ENCODE measurements at places on chromosomes 2 and 18.
A peak's percentile ranks its signal among the peaks of the same experiment; 100 is the strongest.

DNA sequence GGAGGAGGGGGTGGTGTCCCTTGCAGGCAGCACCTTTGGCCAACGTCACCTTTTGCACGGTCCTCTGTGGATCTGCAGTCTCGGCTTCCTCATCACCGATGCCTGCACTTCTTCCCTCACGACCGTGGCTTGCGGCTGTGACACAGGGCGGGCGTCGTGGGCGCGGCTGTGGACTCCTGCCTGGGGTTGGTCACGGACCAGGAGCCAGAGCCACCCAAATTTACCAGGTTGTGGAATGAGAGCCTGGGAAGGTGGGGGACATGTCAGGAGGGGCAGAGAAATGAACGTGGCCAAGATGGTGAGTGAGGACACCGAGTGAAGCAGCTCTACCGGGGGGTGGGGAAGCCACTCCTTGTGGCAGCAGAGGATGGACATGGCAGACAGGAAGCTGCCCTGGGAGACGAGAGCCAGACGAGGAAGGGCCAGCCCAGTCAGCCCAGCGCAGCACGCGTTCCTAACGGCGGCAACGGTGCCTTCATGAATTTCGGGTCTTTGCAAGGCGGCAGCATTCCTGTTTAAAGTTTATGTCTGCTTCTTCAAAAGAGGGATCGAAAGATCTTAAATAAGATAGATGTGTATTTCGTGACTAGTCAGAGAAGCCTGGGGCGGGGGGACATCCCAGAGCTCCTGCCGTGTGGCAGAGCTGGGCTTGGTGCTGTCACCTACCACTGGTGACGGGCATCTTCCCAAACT is 84.2 kb downstream of the LRRFIP1 start:
- no peak for DNase-seq

DNA sequence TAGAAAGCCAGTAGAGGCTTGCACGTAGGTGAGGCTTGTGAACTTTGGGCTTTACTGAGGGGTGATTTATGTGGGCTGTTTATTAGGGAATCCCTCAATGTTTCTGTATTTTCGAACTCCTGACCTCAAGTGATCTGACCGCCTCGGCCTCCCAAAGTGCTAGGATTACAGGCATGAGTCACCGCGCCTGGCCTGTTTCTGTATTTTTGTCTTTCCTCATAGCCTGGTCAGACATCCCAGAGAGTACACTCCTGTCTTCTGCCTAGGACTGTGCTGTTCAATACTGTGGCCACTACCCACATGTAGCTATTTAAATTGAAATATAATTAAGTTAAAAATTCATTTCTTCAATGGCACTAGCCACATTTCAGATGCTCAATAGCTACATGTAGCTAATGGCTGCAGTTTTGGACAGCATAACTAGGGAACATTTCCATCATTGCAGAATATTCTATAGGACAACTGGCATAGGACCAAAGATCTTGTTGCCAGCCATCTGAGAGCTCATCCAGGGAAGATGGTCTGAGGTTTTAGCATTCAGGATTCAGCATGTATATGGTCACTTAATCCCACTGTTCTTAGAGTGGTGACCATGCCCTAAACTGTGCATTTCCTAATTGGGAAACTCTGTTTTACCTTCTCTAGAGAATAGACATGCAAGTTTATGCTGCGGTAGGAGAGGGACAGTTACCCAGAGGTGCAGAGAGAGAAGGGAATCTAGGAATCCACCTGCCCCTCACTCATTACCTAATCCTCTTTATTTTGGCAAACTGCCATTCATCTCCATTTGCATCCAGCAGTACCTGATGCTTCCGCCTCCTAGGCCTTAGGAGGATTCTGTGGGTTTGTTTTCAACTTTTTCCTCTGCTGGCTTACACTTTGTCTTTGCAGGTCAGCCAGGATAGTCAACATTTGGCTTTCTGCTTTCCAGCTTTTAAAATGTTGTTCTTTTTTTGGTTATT is 64.4 kb downstream of the LCLAT1 start:
- DNase-seq, result no peak

DNA sequence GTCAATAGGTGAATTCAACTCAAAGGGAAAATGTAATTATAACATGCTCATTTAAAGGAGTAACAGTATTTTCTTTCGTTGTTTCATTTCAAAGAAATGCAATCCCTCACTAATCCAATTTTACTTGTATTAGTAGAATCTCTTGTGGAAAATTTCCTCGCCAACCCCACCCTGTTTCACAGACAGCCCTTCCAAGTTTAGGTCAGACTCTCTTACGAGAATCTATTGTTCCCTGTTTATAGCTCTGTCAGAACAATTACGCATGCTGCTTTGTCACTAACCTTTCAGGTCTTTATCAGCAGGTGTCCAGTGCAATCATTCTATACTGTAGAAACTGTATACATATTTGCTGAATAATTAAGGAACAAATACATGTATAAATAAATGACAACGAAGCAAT is 657.8 kb upstream of the LINC00305 start:
- DNase-seq, result no peak

- no peak for DNase-seq
Measured at GRCh38 chr2:10078704-10079265, 1.4 kb downstream of the CYS1 start.

DNA sequence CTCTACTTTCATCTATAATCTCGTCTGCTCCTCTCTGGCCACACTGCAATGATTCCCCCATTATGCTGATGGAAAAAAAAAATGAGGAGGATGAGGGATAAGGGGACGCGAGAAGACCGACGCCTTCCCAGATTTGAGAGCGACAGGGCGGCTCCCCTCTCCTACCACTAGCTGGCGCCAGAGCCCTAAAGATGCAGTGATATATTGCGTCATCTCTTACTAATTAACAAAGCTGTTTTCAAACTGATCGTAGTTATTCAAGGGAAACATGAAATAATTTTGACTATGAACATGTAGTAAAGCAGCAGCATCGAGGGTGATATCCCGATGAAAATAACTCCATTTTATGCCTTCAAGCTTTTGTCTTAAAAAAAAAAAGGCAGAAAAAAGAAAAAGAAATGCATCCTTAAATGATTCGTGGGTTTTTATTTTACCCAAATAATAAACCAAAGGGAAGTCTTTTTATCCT is 48.0 kb upstream of the HNRNPA3 start:
- DNase-seq, result peak; percentile 92

DNA sequence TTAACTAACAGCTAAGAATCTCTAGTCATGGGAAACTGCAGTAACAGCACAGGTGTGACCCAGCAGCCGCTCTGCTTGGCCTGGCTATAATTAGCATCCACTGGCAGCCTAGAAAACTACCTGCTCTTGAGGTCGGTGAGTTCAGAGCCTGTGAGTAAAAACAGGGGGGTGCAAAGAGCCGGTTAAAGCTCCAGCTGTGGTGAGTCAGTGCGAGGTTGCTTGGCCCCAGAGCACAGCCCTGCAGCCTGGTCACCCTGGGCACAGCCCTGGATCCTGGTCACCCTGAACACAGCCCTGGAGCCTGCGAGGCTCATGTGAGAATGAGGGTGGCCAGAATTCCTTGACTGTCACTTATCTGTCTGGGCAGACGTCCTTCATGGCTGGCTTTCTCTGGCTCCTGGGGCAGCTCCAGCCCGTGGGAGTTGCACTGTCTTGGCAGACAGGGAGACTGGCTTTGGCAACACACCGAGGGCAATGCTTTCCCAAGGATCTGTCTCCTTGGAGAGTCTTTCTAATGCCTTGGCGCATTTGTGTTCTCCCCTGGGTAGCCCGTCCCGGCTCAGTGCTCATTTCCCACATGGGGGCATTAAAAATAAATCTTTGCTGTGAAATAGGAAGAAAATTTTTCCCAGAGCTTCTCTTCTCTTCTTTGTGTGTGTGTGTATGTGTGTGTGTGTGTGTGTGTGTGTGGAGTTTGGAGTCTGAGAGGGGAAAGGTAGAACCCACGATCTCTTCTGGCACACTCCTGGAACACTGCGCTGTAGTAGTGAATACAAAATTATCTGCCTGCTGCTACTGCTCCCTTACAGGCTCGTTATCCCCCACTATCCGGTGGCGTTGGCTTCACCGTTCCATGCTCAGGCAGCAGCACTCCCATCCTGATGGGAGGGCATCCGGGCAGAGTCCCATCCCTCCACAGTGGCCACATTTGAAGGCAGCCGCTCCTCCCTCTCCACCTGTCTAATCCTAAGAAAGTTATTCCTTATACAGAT is 250.2 kb upstream of the MEX3C start:
- peak; percentile 58 for DNase-seq

GRCh38 chr2:174492963-174493431 is 6.2 kb upstream of the GPR155 start:
- no peak for DNase-seq

- no peak for DNase-seq
Measured at GRCh38 chr2:18961991-18962421, 372.6 kb upstream of the NT5C1B start.

- DNase-seq, result no peak
Measured at GRCh38 chr2:197209742-197210408, 100.7 kb downstream of the ANKRD44 start.

- peak; percentile 17 for DNase-seq
Measured at GRCh38 chr2:85996591-85996990, 107.8 kb upstream of the ST3GAL5 start.

GRCh38 chr2:39118786-39119499 is 1.9 kb downstream of the SOS1 start:
- no peak for DNase-seq

GRCh38 chr2:47190188-47190881 is 35.2 kb upstream of the STPG4 start:
- no peak for DNase-seq

- no peak for DNase-seq
Measured at GRCh38 chr2:10941383-10941782, 29.6 kb downstream of the KCNF1 start.

GRCh38 chr2:85057226-85057962 is 75.8 kb upstream of the TCF7L1 start:
- DNase-seq, result no peak

GRCh38 chr2:191109888-191110287 is 40.9 kb downstream of the STAT4 start:
- DNase-seq, result no peak

DNA sequence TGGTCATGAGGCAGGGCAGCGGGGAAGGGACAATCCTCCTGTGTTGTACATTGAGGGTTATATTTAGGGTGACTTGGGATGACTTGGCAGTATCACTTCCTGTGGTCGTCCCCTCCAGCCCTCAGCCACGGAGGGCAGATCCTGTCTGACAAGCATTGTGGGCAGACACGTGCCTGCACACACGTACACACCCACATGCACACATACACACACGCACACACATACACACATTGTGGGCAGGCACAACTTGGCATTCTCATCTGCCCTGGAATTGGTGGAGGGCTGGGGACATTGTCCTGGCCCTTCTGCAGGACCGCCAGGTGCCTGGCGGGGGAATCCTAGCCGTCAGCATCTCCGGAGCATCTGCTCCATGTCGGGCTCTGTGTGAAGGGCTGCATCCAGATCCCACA is 47.6 kb downstream of the ODC1 start:
- DNase-seq, result no peak

GRCh38 chr2:67670747-67671183 is 273.6 kb downstream of the ETAA1 start:
- DNase-seq, result no peak

- DNase-seq, result no peak
Measured at GRCh38 chr2:201942531-201942930, 91.1 kb upstream of the FZD7 start.

DNA sequence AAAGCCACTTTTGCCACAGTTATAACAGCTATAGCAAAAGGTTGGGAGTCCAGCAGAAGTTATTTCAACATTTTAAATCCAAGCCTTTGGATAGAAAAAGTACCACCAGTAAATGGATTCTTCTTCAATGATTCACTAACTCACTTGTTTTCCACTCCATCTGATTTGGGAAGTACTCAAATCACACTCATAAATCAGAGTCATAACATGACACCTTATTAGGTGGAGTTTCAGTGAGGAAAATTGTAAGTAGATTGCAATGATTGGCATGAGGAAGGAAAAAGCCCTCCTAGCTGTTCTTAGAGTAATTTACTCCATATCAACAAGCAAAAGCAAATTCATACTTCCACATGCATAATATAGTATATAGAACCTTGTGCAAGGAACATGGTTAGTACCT is 132.9 kb downstream of the NR4A2 start:
- DNase-seq, result no peak

- DNase-seq, result peak; percentile 18
Measured at GRCh38 chr2:129904532-129905446, 74.7 kb upstream of the RAB6C start.

GRCh38 chr2:147665105-147665504 is 179.7 kb upstream of the ACVR2A start:
- DNase-seq, result no peak

DNA sequence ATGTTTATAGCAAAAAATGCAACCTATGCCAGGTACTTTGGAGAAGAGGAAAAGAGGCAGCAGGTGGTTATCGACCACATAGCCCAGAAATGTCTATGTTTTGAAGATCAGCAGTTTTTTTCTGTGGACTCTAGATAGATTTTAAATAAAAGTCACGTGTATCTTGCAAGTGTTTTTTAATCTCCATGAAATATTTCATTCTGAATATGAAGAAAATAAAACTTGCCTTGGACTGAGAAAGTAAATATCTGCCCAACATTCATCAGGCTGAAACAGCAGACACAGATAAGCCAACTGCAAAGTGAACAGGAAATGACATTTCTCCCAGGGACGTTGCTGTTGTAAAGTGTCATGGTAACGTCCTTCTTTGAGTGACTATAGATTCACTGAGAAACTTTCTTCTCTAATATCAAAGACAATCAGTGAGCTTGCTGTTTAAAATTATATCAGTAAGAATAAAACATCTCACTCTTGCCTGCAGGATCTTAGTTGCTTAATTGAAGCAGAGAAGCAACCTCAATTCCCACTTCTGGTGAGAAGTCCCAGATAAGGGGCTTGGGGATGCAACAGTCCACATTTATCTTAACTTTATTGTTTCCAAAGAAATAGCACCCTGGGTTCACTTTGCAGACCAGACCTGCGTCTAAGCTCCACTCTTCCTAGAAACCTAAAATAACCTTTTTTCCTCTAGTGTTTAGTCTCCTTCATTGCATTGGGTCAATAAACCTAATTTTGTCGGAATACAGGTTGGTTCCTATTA is 6.3 kb downstream of the MYOM1 start:
- DNase-seq, result no peak

DNA sequence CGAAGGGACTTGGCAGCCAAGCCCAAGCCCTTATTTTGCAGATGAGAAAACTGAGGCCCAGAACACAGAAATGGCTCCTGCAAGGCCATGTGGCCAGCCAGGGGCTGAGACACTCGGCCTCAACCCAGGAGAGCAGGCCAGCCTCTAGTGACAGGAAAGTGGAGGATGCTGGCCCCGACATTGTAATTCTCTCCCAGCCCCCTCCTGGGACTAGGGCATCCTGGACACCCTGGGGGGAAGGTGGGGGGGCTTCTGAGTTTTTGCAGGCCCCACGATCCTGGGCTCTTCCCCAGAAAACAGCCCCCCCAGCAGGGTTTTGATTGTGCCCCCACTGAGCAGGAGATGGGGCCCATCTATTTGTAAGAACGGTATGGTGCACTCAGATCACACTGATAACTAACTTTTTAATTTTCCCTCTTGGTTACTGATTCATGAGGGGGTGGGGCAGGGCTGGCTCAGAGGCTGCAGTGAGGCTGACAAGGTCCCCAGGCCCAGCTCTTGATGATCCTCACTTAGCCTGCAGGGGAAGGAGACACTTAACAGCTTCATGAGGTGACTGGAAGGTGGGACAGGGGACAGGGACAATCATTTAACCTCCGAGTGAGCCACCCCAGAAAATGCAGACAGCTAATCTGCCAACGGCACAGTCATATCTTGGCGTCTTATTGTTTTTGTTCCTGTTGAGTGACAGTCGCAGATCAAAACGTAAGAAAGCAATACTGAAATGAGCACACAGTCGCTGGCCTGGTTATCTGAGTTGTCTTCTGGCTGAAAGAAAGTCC is 18.9 kb downstream of the SMAD7 start:
- DNase-seq, result no peak

All from head of caudate nucleus (tissue), 42 donors.